HFFc6 (cell line): ENCODE measurements at places on chromosomes 12 and 14.

- peak; percentile 78 for DNase-seq
- peaks cover 1% of the 10 kb centered on the region for H3K27me3 ChIP-seq
- H3K4me1 ChIP-seq: peaks cover 84% of the 10 kb centered on the region
- H3K36me3 ChIP-seq: peaks cover 4% of the 10 kb centered on the region; the same call in 1 of the 2 replicates
- peak overlapping the region; percentile 61 for H3K4me3 ChIP-seq
Measured at GRCh38 chr12:127273626-127274025, 993.3 kb upstream of the TMEM132C start.

DNA sequence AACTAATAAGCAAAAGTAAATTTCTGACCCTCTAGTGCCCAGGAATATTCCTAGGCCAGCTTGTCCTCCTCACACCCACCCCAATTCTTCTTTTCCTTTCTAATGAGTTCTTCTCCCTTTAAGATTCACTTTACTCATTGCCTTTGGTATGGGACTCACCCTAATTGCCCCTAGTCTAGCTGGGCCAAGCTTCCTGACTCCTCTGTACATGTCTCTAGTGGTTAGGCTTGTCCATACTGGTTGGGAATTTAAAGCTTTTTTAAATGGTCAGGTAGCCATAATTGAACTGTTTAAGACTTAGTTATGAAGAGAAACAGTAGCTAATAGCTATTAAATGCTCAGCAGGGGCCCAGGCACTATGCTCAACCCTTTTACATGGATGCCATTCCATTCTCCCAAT, 248.2 kb downstream of the C12orf42 start:
- no peak for DNase-seq
- H3K36me3 ChIP-seq: no peaks in the 10 kb centered on the region
- no peak overlapping the region for H3K27ac ChIP-seq
- no peaks in the 10 kb centered on the region for H3K27me3 ChIP-seq
- H3K4me3 ChIP-seq: no peak overlapping the region
- no peaks in the 10 kb centered on the region for H3K4me1 ChIP-seq

GRCh38 chr14:42057111-42057510, 450.4 kb downstream of the LRFN5 start:
- H3K4me1 ChIP-seq: no peaks in the 10 kb centered on the region
- no peak overlapping the region for H3K27ac ChIP-seq
- DNase-seq: no peak

DNA sequence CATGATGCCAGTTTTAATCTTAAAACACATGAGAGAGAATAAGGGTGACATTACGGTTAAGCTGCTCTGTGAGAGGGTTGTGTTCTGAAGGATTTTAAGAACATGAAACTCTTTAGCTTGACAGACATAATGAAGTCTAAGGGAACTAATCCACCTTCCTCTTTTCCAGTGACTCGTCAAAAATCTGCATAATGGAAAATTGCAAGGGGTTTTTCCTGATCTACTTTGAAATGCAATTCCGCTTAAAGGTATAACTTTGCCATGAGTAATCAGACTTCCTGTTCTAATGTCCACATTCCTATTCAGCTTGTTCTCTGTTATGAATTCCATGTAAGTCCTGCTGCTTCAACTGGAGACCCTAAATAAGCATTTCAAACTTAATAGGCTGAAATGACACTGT, at the start of gene ZNF705A:
ZNF705A (plus strand) TSS at position 171 of the 400 bp plus-strand sequence. CDS start 15,611 bp downstream, outside the sequence.
- peaks cover 3% of the 10 kb centered on the region for H3K27me3 ChIP-seq
- H3K27ac ChIP-seq: peak within 1 kb of the TSS; percentile 91
- H3K4me1 ChIP-seq: peaks cover 50% of the 10 kb centered on the region
- H3K36me3 ChIP-seq: no peaks in the 10 kb centered on the region
- peak within 1 kb of the TSS; percentile 64 for H3K4me3 ChIP-seq
- DNase-seq: peak; percentile 71

- DNase-seq: no peak
- no peaks in the 10 kb centered on the region for H3K36me3 ChIP-seq
- H3K27me3 ChIP-seq: no peaks in the 10 kb centered on the region
- no peak overlapping the region for H3K27ac ChIP-seq
- H3K4me3 ChIP-seq: no peak overlapping the region
- H3K4me1 ChIP-seq: no peaks in the 10 kb centered on the region
Measured at GRCh38 chr14:105602799-105603793, 76.7 kb downstream of the TMEM121 start.

- H3K4me1 ChIP-seq: peaks cover 19% of the 10 kb centered on the region
- no peak overlapping the region for H3K4me3 ChIP-seq
- H3K27ac ChIP-seq: peak overlapping the region; percentile 27; the same call in 1 of the 2 replicates
Measured at GRCh38 chr14:100303179-100303578, 3.1 kb downstream of the SLC25A29 start.

GRCh38 chr12:122089077-122089476, 10.5 kb downstream of the MLXIP start:
- peaks cover 11% of the 10 kb centered on the region; the same call in 1 of the 2 replicates for H3K36me3 ChIP-seq
- peaks cover 2% of the 10 kb centered on the region; the same call in 1 of the 2 replicates for H3K27me3 ChIP-seq
- H3K4me1 ChIP-seq: peaks cover 28% of the 10 kb centered on the region
- H3K27ac ChIP-seq: no peak overlapping the region
- no peak overlapping the region for H3K4me3 ChIP-seq
- DNase-seq: no peak

GRCh38 chr14:38693423-38693822, 409.6 kb downstream of the SEC23A start:
- DNase-seq: no peak
- H3K27ac ChIP-seq: no peak overlapping the region
- no peaks in the 10 kb centered on the region for H3K36me3 ChIP-seq
- H3K4me1 ChIP-seq: no peaks in the 10 kb centered on the region
- no peak overlapping the region for H3K4me3 ChIP-seq

DNA sequence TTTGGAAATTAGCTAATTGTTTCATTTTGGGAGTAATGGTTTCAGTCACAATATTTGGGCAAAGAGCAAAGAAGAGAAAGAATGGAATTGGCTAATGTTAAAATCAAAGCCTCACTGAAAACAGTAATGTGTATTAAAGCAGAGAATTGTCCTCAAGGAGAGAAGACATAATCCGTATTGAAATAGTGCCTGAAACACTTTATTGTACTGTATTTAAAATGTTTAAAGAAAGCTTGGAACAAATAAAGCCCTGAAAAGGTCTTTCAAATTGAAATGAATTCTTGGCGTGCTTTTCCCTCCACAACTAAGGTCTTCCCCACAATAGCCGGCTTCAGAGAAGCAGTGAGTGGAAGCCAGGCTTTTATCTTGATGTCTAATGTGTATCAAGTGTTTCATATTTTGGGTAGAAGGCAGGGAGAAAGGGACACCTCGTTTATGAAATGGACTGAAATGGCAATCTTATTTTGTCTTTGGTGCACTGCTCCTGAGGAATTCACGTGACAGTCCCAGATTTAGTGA, 212.9 kb upstream of the CRY1 start:
- no peak for DNase-seq
- no peaks in the 10 kb centered on the region for H3K4me1 ChIP-seq
- no peak overlapping the region for H3K4me3 ChIP-seq
- peaks cover 2% of the 10 kb centered on the region; the same call in 1 of the 2 replicates for H3K27me3 ChIP-seq

DNA sequence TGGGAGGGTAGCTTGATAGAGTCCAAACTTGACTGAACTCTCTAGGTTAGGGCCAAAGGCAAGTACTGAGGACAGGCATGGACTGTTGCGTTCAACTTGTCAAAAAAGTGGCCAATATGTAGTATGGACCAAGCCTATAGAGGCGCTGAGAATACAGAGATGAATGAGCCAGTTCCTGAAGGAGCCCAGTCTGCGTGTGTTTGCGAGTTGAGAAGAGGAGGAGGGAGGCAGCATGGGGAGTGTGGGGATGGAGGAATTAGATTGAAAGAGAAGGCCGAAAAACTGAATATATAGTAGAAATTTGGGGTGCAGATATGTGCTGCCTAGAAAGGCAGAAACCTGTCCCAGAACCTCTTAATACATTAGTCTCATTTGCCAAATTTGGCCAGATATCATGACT, 412.4 kb downstream of the PCNX1 start:
- H3K36me3 ChIP-seq: peaks cover 15% of the 10 kb centered on the region
- H3K27me3 ChIP-seq: no peaks in the 10 kb centered on the region; the same call in 1 of the 2 replicates
- peak overlapping the region; percentile 82 for H3K27ac ChIP-seq
- DNase-seq: peak; percentile 34
- H3K4me1 ChIP-seq: peaks cover 43% of the 10 kb centered on the region

DNA sequence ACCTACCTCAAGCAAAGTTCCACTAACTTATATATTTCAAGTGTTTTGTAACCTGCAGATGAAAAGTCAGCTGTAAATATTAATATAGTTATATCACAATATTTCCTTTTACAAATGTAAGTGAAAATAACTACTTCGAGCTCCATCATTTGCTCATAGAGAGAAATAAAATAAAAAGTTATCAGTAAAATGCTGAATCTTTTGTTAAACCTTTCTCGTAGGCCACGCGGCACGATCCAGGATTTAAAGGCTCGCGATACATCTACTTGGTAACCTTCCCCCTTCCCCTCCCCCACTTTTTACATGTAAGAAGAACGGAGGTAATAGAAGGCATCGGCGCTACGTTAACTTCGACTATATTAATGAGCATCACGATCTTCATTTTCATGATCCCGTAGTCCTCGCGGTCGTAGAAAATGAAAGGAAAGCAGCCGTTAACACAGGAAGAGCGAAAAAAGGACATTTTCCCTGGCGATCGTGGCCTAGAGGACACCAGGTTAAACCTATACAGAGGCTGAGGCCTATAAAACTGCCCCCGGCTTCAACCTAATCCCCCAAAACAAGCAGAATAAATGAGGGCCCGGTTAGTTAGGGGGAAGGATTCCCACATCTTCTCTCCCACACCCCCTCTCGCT, 508 bp downstream of the HNRNPC start:
- peaks cover 44% of the 10 kb centered on the region for H3K36me3 ChIP-seq
- H3K4me1 ChIP-seq: peaks cover 45% of the 10 kb centered on the region
- peak; percentile 28 for DNase-seq
- peak overlapping the region; percentile 100 for H3K4me3 ChIP-seq
- H3K27ac ChIP-seq: peak overlapping the region; percentile 100

GRCh38 chr12:56978397-56979138, 21.2 kb upstream of the RDH16 start:
- H3K4me3 ChIP-seq: no peak overlapping the region
- H3K4me1 ChIP-seq: peaks cover 9% of the 10 kb centered on the region
- H3K27me3 ChIP-seq: peaks cover 14% of the 10 kb centered on the region
- H3K27ac ChIP-seq: no peak overlapping the region

DNA sequence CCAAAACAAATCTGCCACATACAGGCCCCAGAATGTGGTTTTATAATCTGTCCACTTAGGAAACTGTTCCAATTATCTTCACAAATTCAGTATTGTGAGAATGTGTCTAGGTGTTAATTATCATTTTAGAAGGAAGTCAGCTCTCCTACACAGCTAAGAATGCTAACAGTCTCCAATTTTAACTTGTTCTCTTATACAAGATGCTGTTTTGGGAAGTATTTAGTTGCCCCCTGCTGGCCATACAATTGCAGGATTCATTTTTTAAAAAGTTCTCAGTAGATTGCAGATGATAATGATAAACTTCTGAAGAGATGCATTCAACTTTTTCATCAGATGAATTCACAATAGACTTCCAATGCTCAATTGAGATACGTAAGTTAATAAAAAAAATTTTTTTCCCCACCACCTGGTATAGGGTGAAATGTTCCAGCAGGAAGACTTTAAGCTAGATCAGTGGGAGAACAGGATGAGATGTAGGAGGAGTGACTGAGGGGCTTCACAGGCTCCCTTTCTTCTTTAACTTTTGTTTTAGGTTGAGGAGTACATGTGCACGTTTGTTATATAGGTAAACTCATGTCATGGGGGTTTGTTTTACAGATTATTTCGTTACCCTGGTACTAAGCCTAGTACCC, 27.3 kb upstream of the OSBPL8 start:
- H3K4me1 ChIP-seq: peaks cover 44% of the 10 kb centered on the region
- no peak overlapping the region for H3K27ac ChIP-seq
- H3K36me3 ChIP-seq: no peaks in the 10 kb centered on the region
- peak; percentile 52 for DNase-seq
- no peaks in the 10 kb centered on the region for H3K27me3 ChIP-seq

DNA sequence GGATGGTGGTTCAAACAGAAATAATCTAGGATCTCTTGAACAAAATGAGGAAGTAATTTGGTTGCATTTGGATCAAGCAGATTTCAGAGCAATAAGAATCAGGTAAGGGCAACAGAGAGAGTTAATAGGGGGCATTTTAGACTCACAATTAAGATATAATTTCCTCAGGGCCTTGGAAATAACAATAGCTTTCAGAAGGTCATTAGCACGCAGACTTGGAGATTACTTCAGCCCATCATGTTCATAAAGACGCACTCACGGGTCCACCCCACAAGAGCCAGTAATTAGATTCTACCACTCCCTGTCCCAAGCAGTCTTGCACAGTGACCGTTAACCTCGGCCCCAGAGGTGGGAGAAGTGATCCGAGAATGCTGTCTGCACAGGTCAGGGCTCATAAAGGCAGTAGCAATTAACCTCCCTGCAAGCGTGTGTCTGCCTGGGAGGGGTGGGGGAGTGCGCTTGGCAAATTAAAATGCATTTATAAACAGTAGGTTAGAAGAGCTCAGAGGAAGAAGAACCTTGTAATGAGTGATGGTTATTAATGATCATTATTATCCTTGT, 125.7 kb upstream of the CCDC196 start:
- DNase-seq: no peak
- no peaks in the 10 kb centered on the region for H3K36me3 ChIP-seq
- H3K27ac ChIP-seq: no peak overlapping the region
- H3K27me3 ChIP-seq: peaks cover 8% of the 10 kb centered on the region; the same call in 1 of the 2 replicates
- H3K4me3 ChIP-seq: no peak overlapping the region
- no peaks in the 10 kb centered on the region for H3K4me1 ChIP-seq

GRCh38 chr12:2412305-2412643, 359.5 kb downstream of the CACNA1C start:
- no peak overlapping the region for H3K27ac ChIP-seq
- no peaks in the 10 kb centered on the region for H3K36me3 ChIP-seq
- no peak overlapping the region for H3K4me3 ChIP-seq
- no peak for DNase-seq

GRCh38 chr14:81955123-81955522, 421.5 kb upstream of the SEL1L start:
- no peak overlapping the region for H3K4me3 ChIP-seq
- no peak overlapping the region for H3K27ac ChIP-seq
- 0 out of 2 replicates have a peak, but pooled peaks cover 5% of the 10 kb centered on the region for H3K36me3 ChIP-seq
- no peaks in the 10 kb centered on the region for H3K27me3 ChIP-seq

- no peaks in the 10 kb centered on the region; the same call in 1 of the 2 replicates for H3K27me3 ChIP-seq
- H3K4me1 ChIP-seq: peaks cover 70% of the 10 kb centered on the region
- H3K4me3 ChIP-seq: 0 out of 2 replicates have a peak overlapping the region, but pooled peaks have one; percentile 4
- H3K36me3 ChIP-seq: peaks cover 21% of the 10 kb centered on the region
Measured at GRCh38 chr12:96872961-96873360, 34.1 kb upstream of the NEDD1 start.
